ENCODE measurements at places on chromosomes 12 and 14. TPM values are rescaled to one million over a fixed set of nuclear protein-coding genes. Genes with fewer than 3 reads are reported as not detected.

GRCh38 chr12:53489242-53489864, 9.9 kb downstream of the MAP3K12 start:
- DNase-seq: no peak

DNA sequence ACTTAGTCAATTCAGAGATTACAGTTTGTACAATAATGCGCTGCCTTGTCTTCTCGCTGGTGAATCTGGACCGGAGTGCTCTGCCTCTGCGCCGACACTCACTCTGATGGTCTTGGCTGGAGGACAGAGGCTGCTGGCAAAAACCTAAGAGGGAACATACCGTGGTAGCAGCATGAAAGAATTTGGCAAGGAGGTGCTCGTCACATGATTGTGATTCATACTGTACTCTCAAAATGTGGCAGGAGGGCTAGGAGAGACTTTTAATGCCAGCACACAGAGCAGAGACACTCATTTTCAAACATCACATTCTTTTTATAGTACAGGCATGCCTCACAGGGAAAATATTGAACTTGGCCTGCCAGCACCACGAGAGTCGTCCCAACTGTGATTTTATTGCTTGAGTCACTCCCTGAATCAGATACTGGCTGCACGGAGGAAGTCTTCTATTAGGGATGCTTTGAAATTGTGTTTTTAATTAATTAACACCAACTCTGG, 67.8 kb downstream of the HMGA2 start:
- DNase-seq: peak; percentile 90

DNA sequence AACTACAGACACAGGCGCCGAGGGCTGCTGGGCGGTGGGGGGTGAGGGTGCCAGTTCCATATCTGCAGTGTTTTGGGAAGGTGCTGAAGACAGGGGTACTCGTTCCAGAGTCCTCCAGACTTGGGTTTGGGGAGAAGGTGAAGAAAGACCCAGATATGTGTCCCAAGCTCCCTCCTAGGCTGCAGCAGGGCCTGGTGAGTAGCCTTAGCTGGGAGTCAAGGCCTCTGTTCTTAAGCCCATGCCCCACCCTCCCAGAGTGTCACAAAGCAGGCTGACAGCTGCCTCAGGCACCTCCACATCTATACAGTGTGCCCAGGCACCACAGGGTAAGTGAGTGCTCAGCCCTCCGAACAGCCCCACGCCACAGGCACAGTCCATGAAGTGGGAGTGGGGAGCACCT, 4.3 kb downstream of the NCKAP5L start:
- DNase-seq: no peak

- peak; percentile 87 for DNase-seq
Observed at GRCh38 chr12:76455582-76456345, 103.8 kb downstream of the OSBPL8 start.

The JKAMP gene
- 51.8 TPM for total RNA-seq

GRCh38 chr14:67392800-67393199, 19.2 kb downstream of the PLEK2 start:
- DNase-seq: no peak

DNA sequence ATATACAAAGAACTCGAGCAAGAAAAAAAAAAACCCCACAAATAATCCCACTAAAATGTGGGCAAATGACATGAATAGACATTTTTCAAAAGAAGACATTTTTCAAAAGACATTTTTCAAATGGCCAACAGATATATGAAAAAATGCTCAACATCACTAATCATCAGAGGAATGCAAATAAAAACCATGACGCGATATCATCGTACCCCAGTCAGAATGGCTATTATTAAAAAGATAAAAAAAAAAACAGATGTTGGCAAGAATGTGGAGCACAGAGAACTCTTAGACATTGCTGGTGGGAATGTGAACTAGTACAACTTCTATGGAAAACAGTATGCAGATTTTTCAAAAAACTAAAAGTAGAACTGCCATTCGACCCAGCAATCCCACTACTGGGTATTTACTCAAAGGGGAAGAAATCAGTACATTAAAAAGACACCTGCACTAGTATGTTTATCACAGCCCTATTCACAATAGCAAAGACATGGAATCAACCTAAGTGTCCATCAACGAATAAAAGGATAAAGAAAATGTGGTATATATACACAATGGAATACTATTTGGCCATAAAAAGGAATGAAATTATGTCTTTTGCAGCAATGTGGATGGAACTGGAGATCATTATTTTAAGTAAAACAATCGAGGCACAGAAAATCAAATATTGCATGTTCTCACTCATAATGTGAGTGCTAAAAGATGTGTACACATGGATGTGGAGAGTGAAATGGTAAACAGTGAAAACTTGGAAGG, 16.3 kb downstream of the ZBTB39 start:
- DNase-seq: no peak

All from dermis microvascular lymphatic vessel endothelial cell (primary cell).